ENCODE measurements at places on chromosomes 16 and 17.

GRCh38 chr17:6512552-6512951 lies 43.8 kb downstream of the PITPNM3 start:
- DNase-seq, result no peak

- no peak for DNase-seq
Measured at GRCh38 chr17:39261286-39261685, 35.5 kb upstream of the STAC2 start.

- DNase-seq, result no peak
Measured at GRCh38 chr17:81401723-81402529, 6.7 kb downstream of the BAHCC1 start.

DNA sequence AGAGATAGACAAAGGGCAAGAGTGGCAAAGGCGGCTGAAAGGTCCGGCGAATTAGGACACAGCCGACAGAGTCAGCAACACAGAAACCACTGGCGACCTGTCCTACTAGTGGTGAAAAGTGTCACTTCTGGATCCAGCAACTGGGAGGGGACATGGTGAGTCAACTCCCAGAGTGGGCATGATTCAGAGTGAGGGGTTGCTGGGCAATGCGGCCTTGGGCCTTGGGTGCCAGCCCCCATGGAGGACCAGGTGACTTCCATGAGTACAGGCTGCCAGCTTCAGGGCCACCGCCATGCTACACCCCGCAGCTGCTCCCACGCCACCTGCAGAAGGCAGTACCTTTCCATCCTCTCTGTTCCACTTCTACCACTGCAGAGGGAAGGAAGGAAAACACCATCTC lies 110.6 kb downstream of the ZFHX3 start:
- DNase-seq, result no peak

- no peak for DNase-seq
Measured at GRCh38 chr17:21390294-21390693, 14.1 kb downstream of the KCNJ12 start.

DNA sequence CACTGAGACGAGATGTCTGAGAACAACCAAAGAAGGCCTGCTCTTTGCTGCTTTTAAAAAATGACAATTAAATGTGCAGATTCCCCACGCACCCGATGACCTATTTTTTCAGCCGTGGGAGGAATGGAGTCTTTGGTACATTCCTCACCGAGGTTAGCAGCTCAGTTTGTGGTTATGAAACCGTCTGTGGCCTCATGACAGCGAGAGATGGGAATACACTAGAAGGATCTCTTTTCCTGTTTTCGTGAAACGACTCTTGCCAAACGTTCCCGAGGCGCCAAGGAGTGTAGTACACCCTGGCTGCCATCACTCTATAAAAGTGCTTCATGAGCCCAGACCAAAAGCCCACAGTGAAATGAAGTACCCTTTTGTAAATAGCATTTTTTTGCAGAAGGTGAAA lies 87.8 kb downstream of the CRISPLD2 start:
- DNase-seq, result no peak

DNA sequence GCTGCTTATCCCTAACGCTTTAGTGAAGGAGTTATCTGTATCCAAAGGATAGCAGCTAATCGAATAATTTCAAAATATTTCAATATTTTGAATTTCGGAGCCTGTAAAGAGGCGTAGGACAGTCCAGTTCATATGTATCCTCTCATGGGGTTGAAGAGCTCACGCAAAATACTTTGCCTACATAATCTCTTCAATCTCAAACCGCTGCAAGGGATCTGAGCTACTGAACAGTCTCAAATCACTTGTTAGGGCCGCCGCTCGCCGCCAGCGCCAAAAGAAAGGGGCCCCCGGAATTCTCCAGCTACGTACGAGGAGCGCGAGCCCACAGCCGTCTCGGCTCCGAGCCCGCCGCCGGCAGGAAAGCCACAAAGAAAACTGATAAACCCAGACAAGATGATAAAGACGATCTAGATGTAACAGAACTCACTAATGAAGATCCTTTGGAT lies 601 bp upstream of the RFWD3 start:
- peak; percentile 11 for DNase-seq

All from effector memory CD4-positive, alpha-beta T cell (primary cell).